COR-L47 (cell line): ENCODE measurements at places on chromosomes 4 and X.

- DNase-seq: no peak
Measured at GRCh38 chr4:174334628-174335027, 50.9 kb downstream of the CEP44 start.

- no peak for DNase-seq
Measured at GRCh38 chr4:77197831-77198230, 40.8 kb downstream of the CCNG2 start.

GRCh38 chr4:185689407-185689806 is 122.6 kb downstream of the SORBS2 start:
- DNase-seq: no peak

GRCh38 chr4:7379186-7379585 is 55.5 kb downstream of the PSAPL1 start:
- no peak for DNase-seq

GRCh38 chrX:33808636-33809035 is 323.5 kb downstream of the FAM47A start:
- no peak for DNase-seq

DNA sequence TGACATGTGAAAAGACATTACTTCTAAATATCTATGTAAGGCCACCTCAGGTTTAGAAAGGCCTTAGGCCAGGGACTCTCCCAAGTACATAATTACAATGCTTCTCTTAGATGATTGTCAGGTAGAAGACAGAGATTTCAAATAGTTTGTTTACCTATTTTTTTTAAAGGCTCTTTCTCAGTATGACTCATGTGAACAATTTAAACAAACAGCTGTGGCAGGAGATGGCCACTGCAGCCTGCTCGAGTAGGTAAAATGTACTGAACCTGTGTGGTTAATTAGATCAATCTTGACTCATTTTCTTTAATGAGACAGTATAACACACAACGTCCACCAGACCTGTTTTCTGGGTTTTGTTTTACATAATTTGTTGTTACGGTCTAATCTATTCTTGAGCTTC is 50.2 kb downstream of the LEF1 start:
- DNase-seq: peak; percentile 65

- no peak for DNase-seq
Measured at GRCh38 chr4:72567821-72568675, 973 bp downstream of the ADAMTS3 start.

GRCh38 chrX:130083656-130084382 is 26.5 kb downstream of the ELF4 start:
- no peak for DNase-seq

DNA sequence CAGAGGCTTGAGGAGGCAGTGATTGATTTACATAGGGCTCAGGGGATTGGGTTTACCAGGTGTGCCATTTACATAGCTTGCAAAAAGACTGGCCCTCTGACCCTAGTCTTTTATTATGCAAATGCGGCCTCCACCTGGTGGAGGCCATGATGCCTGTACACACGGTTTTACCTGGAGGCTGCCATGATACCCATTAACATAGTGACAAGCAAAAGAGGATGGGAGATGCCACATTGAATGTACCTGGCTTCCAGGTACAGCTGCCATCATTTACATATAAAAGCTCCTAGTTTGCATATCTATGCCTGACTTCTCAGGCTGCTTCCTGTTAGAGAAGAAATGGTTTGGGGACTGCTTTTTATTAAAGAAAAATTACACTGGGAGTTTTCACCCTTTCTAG is 72.0 kb downstream of the NEXMIF start:
- DNase-seq: no peak

- DNase-seq: no peak
Measured at GRCh38 chrX:68627986-68628385, 19.5 kb upstream of the STARD8 start.

DNA sequence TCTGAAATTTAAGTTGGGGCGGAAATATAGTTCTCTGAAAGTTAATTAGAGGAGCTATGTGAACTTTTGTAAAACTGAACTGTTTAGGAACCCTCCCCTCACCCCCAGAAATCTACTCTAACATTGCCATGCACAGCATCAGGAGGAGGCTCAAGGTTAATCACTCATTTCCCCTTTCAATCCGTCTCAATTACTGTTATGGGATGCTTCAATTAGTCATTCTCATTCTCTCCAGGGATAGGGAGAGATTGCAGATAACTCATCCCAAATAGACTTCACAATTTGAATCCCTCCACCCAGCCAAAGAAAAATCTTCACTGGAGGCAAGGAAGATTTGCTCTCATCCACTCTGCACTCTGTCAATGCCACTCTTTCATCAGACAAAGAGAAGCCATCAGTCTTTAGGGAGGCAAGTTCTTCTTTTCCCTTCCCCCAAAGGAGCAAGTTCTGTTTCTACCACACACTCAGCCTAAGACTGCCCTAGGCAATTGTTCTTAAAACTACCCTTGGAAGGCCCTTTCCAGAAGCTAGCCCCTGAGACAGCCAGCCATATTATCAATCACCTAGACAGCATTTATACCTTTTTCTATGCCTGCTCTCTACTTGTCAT is 140.4 kb downstream of the SLC10A7 start:
- DNase-seq: no peak

- DNase-seq: no peak
Measured at GRCh38 chrX:143500751-143501150, 16.5 kb downstream of the SPANXN3 start.

- DNase-seq: no peak
Measured at GRCh38 chr4:1053080-1053661, 41.7 kb downstream of the FGFRL1 start.

GRCh38 chr4:60648774-60649173 is 551.4 kb upstream of the ADGRL3 start:
- DNase-seq: no peak

DNA sequence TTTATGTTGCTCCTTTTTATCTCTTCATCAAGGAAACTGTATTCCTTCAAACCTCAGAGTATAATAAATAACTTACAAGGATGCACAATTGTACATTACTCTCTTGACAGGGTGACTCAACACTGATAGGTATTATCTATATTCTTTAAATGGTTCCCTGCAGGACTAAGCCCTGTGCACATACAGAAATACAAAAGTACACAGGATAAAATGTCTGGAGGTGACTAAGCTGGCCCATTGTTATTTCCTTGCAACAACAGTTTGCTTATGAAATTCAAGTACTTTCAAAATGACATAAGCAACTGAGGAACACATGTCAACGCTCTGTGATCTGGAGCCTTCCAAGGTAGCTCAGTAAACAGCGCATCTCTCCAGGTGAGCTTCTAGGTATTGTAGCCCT is 83.8 kb upstream of the RPL34 start:
- DNase-seq: no peak

DNA sequence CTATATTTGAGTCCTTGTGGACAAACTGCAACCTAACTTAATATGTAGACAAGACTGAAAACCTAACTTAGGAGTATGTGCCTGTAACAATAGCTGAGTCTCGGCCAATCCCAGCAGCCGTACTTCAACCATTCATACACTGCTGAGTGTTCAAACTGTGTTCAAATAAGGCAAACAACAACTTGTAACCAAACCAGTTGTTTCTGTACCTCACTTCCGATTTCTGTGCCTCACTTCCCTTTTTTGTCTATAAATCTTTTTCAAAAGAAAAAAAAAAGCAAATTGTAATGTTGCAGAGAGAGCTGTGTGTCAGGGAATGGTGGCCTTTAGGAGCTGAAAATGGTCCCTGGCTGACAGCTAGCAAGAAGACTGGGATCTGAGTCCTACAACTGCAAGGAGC is 46.0 kb downstream of the GEMIN8 start:
- DNase-seq: no peak

DNA sequence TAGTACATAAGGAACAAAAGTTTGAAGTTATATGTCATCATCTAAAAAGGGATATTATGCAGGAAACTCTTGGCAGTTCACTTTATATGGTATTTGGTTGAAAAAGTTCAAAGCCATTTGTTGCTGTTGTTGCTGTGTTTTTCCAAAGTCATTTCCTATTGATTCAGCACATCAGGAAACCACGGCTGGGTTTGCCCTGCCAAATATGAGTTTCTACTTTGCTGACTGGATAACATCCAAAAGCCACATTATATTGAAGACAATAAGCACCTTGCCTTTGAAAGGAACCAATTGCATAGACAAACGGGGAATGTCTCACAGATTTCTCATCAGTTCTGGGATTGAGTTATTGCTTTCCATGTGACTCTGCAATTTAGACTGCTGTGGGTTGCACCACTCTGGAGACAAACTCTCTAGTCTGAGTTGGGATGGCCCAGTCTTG is 206.1 kb downstream of the SLC39A8 start:
- DNase-seq: no peak

GRCh38 chr4:2741626-2742025 is 14.5 kb downstream of the TNIP2 start:
- no peak for DNase-seq

GRCh38 chr4:1856071-1856942 is at the start of gene LETM1:
LETM1 (minus strand) TSS chr4:1856156; CDS start chr4:1855950, 206 bp downstream.
- DNase-seq: peak; percentile 96

DNA sequence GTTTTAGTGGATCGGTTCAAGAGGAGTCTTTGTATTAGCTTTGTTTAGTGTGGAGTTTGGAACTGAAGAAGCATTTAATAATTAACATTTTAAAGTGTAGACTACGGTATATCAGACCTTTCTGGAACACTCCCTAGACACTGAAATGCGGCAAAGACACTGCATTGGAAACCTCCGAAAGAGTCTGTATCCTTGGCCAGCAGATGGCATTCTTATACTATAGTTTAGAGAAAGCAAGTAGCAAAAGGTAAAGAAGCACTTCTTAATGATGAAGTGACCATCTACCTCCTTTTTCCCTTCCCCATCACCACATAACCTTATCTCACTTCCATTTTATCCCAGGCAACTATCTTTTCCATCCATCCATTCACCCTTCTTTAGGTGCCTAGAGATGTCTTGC is 7.6 kb downstream of the FABP2 start:
- DNase-seq: peak; percentile 57

DNA sequence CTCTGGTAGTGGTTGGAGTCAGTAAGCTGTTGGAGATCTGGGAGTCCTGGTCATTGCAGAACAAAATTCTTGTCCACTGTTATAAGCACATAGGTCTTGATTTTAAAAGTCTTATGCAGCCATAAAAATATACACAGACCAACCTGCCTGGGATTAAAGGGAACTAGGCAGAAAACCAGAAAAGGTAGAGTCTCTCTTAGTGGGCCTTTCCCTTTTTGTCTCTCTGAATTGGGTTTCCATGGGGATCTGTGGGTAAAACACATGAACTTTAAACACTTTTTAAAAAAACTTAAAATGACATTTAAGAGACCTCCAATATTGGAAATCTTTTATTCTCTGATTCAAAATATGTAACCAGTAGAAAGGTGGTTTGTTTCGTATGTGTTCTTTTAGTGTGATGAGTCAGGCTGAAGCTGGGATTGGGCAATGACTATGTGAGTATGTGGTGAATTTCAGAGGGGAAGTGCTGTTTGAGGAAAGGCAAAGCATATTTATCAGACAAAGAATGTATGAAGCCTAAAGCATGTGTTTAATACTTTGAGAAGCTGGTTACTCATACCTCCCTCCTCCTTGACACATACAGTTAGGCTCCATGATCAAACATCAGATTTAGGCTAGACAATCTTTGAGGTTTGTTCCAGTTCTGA is 29.6 kb downstream of the SLC16A2 start:
- no peak for DNase-seq

- no peak for DNase-seq
Measured at GRCh38 chr4:83563998-83564397, 28.1 kb downstream of the GPAT3 start.

GRCh38 chrX:132802033-132802432 is 156.4 kb downstream of the HS6ST2 start:
- DNase-seq: no peak
